ENCODE measurements at places on chromosomes 3 and 15.

- DNase-seq: no peak
These were observed 55.3 kb downstream of the MEIS2 start for GRCh38 chr15:37044915-37045648.

DNA sequence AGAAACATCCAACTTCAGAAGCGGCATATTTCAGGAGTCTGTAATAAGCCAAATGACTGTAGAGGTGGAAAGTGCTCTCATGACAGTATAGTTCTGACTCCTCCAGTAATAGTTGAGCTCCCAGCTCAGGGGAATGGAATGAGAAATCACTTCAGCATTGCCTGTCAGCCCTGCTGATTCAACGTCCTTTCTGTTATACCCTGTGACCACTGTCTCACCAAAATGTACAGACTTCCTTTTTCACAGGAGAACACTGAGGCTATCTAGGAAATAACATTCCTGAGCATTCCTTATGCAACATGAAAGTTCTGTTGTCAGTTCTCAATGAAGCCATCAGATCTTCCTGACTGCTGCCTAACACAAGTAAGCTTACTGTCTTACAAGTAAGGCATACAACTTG, 284.5 kb upstream of the MME start:
- DNase-seq: no peak

DNA sequence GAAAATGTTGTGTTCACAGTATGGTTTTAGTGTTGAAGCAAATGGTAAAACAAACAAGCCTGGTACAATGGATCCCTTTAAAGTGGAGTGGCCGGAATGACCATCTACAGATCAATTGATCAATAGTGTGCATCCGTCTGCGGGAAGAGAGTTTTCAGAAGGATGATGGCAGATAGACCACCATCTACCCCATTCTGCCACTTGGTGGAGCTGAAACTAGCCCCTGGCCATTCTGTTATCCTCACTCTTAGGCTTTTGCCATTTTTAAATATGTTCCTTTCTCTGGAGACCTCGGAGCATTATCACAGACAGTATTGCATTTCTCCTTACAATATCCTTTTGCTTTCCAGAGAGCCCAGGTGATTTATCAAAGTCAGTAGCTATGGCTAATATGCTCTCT, 258.9 kb upstream of the CFAP20DC start:
- DNase-seq: no peak

- DNase-seq: no peak
These were observed 83.2 kb upstream of the PLSCR4 start for GRCh38 chr3:146334151-146334550.

DNA sequence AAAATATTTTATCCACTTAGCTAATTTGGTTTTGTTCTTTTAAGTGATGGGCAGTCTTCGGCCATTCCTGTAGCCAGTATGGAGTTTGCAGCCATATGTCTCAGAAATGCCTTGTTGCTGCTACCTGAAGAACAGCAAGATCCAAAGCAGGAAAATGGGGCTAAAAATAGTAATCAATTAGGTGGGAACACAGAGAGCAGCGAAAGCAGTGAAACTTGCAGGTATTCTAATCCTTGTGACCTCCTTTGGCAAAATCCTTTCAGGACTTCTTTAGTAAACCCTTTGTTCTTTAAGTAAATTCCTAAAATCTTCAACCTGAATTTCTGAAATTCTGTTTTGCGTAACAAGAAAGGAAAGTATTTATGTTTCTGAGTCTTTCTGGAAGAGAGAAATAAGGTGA, 49.8 kb downstream of the CNOT10 start:
- no peak for DNase-seq

DNA sequence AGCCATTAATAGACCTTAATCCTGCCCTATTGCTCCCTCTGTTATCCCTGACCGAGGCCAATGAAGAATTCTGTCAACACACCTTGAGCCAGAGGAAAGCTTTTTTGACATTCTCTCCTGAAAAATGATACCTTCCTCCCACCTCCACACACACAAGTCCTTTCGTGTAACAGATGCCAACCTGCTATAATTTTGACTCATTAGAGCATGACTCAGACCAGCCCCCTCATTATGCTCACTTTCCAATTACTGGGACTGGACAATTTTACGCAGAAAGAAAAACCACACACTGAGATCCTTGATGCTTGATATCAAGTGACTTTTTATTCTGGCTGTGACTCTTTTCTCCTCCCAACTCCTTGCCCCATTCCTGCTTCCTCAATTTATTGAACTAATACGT, 50.9 kb downstream of the LSAMP start:
- no peak for DNase-seq

GRCh38 chr3:132433121-132433520, 15.8 kb downstream of the DNAJC13 start:
- DNase-seq: no peak

- no peak for DNase-seq
These were observed at the start of gene EPHA6 for GRCh38 chr3:96813820-96814650. Gene EPHA6 (plus strand): TSS chr3:96814594.

GRCh38 chr3:46183330-46183729, 24.8 kb downstream of the CCR1 start:
- DNase-seq: no peak

DNA sequence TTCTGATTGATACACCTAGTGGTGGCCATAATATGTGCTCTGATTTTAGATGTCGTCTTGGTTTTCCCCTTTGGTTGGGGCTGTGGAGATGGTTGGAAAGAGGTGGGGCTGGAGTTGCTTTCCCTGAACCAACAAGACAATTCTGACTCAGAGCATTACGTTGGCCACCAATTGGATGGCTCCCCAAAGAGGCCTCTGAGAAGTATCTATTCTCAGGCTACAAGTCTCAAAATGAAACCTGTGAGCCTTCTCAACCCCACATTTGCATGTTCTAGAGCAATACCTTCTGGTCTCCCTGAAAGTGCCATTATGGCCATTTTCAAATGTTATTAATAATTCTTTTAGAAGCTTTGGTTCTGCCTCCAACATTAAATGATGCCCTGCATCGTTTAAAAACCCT, 188.4 kb upstream of the WNT5A start:
- no peak for DNase-seq
